ENCODE measurements at places on chromosomes 5 and 9. TPM values are rescaled to one million over a fixed set of nuclear protein-coding genes. Genes with fewer than 3 reads are reported as not detected.

- DNase-seq: no peak
Measured at GRCh38 chr5:141298376-141298775, 5.5 kb downstream of the SLC25A2 start.

- peak; percentile 31 for DNase-seq
Measured at GRCh38 chr9:93108291-93109041, 12.4 kb downstream of the CARD19 start.

- no peak for DNase-seq
Measured at GRCh38 chr9:121221664-121222055, 20.0 kb upstream of the RAB14 start.

DNA sequence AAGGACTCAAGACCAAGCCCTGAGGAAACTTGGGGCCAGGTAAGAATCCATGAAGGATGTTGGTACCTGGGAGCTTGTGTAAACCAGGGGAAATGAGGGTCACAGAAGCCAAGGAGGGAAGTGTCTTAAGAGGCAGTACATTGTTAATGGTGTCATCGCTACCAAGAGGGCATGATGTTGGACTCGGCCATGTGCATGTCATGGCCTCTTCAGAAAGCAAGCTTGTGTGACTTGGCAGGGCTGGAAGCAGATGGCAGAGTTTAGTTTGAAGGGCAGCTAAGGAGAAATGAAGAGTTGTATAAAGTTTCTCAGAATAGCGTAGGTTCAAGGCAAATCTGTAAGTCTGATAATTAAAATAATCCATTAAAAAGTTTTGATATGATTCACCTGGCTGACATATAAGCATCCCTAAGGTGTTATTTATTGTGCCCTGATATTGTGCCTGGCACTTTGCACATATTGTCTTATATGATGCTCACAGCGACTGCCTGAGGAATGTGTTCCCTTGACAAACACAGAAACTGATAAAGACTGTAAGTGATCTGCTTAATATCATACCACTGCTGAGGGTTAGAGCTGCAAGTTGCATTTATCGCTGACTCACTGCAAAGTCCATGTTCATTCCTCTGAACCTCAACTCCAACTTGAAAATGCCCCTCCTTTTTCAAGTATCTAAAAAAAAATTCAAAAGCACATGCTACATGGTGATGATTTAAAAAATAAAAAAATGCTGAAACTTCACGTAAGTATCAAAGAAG lies 81.3 kb upstream of the PTPN3 start:
- DNase-seq: no peak

DNA sequence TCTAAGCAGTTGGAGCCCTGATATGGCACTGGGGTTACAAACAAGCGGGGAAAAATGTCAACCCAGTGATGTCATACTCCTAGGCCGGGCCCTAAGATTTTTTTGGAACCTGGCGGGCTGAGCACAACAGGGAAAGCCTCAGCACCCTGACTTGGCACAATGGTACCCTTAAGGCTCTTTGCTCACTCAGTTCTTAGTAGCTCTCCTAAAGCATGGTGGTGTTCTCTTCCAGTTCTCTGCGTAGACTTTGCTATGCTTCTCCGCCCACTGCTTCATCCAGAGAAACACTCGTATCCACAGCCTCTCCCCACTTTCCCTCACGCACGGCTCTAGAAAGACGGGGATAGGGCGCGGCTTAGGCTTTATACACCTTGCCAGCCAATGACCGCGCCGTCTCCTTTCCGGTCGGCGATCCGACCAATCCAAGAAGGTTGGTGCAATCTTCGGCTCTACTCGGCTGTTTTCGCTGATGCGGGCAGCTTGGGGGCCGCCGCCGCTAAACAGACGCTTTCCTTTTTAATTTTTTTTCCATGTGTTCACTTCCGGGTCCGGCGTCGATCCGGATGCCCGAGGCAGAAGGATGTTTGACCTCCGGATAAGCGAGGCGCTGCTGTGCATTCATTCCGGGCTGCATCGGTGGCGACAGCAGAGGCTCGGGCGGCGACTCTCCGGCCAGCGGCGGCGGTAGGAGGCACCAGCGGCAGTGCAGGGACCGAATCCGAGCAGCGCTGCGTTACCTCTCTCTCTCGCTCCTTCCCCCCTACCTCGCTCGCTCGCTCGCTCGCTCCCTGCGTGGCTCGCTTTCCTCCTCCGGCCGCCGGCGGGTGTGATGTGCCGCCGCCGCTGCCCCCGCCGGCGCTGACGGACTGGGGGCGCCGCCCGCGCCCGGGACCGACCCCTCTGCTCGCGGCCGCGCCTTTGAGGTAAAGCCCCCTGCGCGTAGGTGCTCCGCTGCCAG lies at the start of gene CSNK1G3:
CSNK1G3 (plus strand) TSS at position 530 of the 958 bp plus-strand sequence. CDS start 33,487 bp downstream, outside the sequence.
- peak; percentile 97 for DNase-seq

GRCh38 chr5:140372971-140373487 lies 13.0 kb downstream of the SLC4A9 start:
- peak; percentile 80 for DNase-seq

- peak; percentile 79 for DNase-seq
Measured at GRCh38 chr9:129776938-129777768, 24.3 kb upstream of the PTGES start.

DNA sequence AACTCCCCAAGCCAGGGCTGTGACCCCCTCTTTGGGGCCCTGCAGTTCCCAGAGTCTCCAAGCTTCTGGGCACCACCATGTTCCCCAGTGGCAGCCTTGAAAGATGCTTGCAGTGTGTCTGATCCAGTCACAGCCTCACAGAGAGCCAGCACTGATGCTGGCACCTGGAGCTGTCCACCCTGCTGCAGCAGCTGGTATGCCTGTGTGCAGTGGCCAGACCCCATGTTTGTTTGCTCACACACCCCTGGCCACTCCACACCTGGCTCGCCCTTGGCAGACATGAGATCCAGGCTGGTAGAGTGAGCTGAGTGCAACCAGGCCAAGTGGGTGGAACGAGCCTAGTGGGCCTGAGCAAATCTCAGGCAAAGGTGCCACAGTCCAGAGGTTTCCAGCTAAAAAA lies 106.0 kb downstream of the C9orf50 start:
- no peak for DNase-seq

DNA sequence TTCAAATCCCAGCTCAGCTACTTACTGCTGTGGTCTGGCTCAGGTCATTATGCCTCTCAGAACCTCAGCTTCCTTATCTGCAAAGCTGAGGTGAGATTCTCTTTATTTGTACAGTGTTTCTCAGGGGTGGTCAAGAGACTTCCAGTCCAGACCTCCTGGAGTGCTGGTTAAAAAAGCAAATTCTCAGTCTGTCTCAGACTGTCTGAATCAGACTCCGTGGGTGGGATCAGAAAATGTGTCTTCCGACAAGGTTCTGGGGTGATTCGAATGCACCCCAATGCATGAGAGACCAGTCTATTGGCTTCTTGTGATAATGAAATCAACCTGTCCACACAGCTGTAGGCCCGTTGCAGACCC lies 137.7 kb upstream of the SMIM23 start:
- DNase-seq: no peak

GRCh38 chr5:82388181-82388580 lies 110.0 kb upstream of the RPS23 start:
- no peak for DNase-seq

GABRA1 gene
- not detected for total RNA-seq

PLCXD3 gene
- 1.6 TPM for total RNA-seq

DNA sequence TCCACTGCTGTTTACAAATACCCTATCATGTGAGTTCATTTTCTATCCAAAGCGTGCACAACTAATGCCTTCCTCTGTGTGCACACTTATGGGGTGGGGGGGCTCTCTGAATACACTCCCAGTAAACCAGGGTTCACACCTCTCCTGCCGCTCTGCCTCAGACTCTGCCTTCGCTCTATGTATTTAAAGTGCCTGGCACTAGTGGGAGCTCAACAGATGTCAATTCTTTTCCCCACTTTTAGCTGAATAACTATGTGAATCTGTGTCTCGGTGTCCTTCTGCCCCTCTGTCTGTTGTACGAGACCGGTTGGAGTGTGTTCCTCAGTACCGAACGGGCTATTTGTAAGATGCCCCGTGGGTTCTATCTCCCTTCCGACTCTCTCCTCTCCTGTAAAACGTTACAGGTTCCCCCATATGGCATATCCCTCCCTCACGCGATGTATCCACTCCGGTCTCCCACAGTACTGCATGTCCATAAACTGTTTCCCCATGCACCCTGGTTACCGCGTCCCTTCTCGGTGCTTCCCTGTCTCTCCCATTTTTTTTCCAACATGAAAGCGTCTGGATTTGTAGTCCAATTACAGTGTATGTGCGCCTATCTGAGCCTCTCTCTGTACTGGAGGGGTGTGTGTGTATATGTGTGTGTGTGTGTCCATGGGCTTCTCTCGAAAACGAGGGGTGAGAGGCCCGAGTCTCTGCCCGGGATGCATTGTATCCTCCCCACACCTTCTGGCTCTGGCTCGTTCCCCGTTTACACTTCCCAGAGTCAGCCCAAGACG lies 1.6 kb downstream of the ELL2 start:
- DNase-seq: no peak

DNA sequence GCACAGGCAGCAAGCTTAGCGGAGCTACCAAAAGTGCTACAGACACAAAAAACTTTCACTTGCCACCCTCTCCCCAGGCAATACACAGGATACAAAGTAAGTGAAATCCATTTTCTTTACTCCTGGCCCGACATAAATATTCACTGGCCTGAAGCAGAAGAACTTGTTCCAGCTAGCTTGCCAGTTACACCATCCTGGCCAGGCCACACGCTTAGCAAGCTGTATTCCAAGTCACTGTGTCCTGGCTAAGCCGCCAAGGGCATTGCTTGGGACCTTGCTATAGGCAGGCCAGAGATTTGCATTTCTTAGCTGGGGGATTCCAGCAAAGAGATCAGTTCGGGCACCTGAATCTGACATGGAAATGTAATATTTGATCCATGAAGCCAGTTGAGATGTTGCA lies 71.0 kb upstream of the SLC1A3 start:
- DNase-seq: no peak

- no peak for DNase-seq
Measured at GRCh38 chr5:113252066-113252465, 182.7 kb downstream of the TSSK1B start.

DMRTA1 gene
- 1.3 TPM for total RNA-seq

BAAT gene
- total RNA-seq: not detected

DNA sequence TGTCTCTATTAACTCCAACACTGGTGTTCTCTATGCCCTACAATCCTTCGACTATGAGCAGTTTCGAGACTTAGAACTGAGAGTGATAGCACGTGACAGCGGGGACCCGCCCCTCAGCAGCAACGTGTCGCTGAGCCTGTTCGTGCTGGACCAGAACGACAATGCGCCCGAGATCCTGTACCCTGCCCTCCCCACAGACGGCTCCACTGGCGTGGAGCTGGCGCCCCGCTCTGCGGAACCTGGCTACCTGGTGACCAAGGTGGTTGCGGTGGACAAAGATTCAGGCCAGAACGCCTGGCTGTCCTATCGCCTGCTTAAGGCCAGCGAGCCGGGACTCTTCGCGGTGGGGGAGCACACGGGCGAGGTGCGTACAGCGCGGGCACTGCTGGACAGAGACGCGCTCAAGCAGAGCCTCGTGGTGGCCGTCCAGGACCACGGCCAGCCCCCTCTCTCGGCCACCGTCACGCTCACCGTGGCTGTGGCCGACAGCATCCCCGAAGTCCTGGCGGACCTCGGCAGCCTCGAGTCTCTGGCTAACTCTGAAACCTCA lies 2.0 kb downstream of the PCDHGA11 start:
- DNase-seq: no peak

Data from mucosa of descending colon (tissue), 3 donors.